ENCODE measurements at places on chromosomes 16 and 17.

DNA sequence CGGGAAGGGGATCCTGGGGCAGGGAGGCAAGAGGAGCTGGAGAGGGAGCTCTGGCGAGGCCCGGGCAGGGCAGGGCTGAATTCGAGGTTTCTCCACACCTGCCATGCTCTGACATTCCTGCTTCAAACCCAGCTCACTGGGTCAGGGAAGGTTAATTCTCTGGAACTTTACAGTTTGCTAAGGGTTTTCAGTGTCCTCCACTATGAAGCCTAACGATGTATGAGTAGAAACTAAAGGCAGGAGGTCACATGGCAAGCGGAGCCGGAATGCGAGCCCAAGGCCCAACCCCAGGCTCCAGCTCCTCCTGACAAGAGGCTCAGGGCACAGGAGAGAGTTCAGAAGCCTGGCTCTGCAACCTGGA is 29.2 kb downstream of the DCAKD start:
- no peak for DNase-seq

DNA sequence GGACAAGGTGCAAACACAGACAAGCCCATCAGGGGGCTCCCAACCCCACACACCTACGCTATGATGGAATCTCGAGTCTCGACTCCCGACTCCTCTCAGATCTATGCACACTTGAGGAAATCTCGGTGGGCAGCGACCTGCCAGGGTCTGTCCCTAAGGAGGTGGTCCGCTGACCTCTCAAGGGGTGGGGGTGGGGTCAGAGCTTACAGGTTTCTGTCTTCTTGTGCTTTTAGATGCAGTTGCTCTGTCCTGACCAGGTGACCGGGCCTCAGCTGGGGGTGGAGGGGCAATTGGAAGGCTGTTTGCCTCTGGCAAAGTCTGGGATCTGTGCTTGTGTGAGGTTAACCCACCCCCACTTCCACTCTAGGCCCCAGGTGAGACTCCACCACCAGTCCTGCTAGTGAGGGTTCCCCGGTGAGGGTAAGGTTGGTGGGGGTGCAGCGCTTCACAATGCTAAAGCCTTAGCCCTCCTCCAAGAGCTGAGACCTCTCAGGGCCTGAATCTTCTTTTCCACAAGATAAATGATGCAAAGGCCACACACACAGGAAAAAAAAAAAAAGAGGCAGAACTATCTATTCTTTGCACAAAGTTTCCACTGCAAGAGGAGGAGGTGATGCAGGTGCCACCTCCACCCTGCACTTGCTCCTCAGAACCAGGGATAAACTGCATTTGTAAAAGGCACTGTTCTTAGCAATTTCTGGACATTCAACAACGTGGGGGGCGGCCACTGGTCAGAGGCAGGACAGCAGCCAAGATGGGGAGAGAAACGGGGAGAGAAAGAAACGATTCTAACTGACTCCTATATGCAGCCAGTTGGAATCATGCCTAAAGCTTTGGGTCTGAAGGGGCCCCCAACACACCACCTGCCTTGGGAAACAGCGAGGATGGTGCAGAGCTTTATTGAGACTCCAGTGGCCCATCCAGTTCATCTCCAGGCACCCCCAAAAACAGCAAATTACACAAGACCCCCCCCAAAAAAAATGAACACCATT is 4.1 kb downstream of the CISD3 start:
- DNase-seq = no peak

DNA sequence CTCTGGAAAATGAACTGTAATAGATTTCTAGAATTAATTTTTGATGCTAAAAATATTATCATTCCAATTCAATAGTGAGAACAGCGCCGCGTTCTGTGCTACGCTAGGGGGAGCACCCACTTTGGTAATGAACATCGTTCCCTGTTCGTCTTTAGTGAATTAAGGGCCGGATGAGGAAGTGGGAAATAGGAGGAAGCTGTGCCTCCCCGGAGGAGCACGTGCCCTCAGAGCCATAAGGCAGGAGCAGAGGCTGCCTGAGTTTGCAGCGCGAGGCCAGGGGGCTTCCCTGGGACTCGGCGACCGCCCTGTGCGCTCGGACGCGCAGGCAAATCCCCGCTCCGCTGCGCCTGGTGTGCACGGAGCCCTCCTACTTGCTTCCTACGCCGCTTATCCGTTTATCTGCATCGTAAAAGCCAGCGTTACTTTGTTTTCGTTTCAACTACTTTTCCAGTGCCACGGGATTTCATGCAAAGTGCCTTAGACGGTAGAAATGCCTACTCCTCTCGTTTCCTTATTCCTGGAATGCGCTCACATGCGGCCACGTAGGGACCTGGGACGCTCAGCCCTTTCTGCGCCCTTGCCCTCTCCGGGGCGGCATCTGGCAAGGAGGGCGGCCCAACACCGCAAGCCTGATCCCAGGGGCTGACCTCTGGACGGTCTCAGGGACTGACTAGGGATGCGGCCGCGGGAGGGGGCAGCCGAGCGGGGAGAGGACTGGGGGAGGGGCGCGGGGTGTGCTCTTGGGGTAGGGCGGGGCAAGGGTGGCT is 76.4 kb downstream of the KCNJ12 start:
- peak; percentile 72 for DNase-seq

GRCh38 chr17:51078009-51078592 is 42.6 kb downstream of the SPAG9 start:
- no peak for DNase-seq

DNA sequence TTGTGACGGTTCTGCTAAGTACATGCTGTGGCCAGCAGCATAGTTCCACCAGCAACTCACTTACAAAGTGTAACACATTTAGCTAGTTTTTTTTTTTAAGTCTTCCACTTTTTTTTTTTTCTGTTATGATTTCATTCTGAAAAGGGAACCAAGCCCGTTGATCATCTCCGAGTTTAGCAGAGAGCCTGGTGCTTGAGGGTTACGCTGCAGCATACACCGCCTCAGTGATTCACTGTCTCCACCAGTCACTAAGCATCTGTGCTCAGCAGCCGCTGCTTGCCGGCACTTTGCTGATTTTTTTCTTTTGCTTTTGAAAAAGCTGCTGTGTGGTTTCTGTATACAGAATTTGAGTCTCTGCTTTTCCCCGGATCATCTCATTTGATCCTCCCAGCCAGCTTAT is 194.5 kb upstream of the CDH13 start:
- DNase-seq = peak; percentile 40

DNA sequence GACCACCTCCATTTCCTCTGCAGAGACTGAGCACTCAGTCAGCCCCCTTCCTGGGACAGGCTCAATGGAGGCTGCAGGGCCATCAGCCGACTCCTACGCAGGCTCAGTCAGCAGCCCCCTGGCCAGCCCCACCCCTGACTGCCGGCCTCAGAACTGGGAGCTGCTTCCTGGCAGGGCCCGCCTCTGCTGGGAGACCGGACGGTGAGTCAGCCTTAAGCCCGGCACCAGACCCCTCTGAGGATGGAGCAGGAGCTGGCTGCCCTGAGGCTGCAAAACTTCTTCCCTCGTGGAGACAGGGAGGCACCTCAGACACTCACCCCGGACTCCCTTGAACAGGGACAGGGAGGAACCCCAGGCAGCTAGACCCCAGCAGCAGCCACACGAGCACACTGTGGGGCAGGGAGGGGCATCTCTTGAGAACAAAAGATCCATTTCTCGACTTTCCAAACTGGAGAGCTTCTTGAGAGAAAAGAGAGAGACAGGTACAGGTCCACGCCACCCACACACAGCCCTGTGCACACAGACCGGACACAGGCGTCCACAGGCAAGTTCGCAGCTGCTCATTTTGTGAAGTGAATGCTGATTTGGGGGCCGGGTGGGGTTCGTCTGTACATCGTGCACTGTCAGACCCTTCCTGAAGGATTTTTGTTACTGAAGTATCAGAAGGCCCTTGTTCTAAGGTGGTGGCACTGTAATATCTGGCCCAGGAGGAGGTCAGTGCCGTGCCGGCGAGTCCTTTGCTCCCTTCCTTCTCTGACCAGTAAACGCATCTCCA is 1.3 kb upstream of the TUBB3 start:
- peak; percentile 96 for DNase-seq

GRCh38 chr16:23823475-23824384 is 12.1 kb upstream of the PRKCB start:
- no peak for DNase-seq

DNA sequence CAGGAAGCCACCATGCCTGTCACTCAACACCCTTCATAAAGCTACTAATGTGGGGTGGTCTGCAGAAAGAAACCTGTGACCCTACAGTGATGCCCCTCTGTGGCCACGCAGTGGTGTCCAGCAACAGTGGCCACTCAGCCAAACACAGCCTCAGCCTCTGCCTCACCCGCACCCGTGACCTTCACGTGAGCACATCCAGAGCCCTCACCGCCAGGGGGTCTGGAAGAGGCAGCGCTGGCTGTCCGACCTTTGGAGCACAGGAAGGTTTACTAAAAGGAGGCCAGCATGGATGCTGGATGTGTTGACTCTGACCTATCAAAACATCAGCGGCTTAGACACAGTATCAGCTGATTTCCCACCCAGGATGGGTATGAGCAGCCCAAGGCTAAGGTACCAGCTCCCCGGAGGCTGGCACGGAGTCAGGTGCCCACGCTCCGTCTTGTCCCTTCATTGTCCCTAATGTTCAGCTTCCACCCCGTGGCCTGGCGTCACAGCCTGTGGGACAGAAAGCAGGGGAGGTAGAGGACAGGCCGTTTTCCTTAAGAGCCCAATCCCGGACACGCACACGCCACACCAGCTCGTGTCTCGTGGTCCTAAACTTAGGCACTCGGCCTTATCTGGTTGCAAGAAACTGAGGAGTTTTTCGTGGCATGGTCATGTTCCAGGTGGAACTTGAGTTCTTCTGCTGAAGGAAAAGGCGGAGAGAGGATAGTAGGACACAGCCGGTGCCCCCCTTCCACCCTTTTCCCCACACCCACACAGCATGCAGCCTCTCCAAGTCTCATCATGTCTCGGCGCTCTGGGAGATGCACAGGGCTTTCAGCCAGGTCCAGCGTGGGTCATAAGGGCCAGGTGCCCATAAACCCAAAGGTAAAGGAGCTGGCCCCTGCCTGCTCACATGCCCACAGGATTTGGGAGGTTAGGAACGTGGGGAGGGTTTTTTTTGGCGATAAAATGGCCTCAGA is 49.7 kb upstream of the ENDOV start:
- no peak for DNase-seq

DNA sequence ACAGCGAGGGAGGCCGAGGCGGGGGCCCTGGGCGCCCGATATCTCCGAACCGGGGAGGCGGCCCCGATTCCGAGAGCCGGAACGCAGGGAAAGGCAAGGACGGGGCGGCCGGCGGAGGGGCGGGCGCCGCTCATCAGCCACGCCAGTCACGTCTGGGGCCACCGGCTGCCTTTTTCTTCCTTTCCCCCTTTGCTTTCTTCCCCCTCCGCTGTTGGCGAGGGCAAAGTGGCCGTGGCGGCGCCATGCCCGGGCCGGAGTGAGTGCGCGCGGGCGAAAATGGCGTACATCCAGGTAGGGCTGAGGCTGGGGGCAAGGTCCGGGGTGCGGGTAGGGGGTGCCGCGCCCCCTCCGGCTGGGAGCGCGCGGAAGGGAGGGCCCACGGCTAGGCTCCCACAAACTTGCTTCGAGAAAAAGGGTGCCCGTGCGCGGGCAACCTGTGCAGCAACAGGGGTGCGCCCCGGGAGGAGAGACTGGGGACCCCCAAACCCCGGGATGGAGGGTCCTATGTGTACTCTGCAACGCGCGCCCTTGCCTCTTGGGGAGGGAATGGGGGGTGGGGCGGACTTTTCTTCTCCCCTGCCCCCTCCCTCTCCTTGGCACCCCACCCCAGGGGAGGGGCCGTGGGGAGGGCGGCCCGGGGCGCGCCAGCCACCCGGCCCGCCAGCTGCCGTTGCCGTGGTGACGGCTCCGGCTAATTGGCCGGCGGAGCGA is 486 bp downstream of the SYT17 start:
- peak; percentile 26 for DNase-seq

DNA sequence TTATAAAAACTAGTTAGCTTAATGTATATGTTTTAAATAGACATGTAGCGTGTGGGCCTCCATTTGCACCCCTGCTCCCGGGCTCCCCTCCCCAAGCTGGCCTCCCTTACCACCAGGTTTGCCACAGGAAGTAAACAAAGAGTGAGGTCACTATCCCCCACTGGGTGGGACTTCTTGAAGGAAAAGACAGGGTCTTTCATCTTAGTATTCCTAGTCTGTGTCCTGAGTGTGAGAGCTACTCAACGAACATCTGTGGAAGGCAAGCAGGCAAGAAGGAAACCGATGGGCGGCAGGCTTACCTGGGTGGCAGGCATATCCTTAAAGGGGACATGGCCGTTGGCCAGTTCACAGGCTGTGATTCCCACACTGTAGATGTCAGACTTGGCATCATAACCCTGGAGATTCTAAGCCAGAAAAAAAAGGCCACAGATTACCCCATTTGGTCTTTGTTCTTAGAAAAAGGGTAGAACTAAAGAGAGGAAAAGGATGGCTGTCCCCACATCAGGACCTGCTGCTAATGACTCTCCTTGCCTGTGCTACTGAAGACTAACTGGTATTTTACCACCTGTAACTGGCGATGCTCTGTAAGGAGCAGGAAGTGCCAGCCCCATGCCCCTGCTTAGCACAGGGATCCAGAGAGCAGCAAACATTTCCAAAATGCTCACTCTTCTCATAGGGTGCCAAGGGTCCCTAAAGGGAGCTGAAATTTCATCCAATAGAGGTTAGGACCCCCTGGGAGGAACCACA is 6.6 kb upstream of the LIMD2 start:
- no peak for DNase-seq

- DNase-seq = peak; percentile 57
Measured at GRCh38 chr16:23803591-23804123, 32.1 kb upstream of the PRKCB start.
